ENCODE measurements at places on chromosomes 3 and 15.

DNA sequence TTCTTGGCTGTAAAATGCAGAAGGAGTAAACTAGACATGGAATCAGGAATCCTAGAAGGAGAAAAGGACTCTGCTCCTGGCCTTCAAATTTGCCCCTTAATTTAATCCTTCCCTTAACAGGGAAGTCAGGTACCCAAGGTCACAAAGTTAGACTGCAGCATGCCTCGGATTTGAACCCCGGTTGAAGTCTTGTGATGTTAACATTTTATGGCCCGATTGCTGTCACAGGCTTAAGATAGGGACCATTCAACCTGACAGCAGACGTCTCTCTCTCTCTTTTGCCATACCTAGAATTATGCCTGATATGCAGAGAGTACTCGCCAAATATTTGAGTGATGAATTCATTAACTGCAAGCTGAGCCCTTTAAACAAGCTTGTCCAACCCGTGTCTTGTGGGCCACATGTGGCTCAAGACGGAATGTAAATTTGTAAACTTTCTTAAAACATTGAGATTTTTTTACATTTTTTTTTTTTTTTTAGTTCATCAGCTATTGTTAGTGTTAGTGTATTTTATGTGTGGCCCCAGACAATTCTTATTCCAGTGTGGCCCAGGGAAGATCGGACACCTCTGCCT lies 217.2 kb downstream of the THSD4 start:
- DNase-seq = no peak

DNA sequence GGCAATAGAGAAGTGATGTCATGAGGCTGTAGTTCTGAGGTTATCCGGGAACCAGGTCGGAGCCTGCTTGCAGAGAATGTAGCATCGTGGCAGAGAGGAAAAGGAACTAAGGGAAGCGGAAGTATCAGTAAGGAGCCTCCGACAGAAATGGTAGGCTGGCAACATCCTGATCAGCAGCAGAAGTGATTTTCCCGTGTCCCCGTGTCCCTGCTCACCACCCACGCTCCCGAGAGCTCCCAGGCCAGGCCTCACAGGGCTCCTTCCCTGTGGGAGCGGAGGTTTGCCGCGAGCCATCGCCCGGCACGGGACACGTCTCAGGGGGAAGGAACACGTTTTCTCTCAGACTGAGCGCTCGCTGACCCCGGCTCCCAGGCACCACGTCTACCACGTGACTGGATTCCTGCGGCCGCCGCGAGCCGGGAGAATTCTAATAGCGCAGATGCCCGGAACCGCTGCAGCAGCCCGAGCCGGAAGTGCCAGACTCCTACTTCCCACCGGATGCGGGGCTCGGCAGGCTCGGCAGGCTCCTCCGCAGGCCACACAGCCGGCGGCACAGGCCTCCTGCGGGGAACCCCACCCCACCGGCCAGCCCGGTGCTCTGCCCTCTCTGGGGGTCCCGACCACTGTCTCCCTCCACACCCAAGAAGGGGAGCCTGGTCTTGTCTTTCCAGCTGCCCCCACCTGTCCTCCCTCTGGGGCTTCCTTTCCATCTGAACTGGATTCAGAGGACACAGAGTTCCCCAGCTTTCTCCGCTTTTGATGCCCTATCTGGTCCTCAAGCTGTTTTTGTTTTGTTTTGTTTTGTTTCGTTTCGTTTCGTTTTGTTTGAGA lies 99.3 kb downstream of the BDH1 start:
- peak; percentile 92 for DNase-seq

- DNase-seq = peak; percentile 47
Measured at GRCh38 chr3:73621388-73621787, 3.4 kb downstream of the PDZRN3 start.

DNA sequence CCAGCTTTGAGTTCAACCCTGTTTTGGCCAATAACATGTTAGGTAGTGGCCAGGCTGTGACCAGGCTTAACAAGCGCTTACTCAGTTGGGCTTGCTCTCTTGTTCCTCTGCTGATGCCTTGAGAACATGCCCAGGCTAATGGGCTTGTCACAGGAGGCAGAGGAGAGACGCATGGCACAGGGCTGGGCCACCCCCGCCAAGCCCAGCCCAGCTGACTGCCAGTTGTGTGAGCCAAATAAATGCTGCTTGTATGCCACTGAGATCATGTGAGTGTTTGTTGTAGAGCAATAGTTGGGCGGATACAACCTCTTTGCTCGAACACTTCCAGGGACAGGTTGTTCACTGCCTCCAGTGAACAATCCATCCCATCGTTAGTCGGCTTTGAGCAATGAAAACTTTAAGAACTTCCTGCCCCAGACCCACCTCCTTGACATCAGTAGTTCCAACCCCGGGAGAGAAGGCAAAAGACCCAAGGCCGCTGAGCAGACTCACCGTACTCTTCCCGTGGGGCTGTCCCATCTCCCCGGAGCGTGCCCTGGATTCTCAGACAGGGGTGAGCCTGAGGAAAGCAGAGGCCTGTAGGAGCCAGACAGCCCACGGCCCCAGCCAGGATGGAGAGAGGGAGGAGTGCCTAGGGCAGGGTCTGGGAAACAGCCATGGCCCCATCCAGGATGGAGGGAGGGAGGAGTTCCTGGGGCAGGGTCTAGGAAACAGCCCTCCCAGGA lies 4.1 kb downstream of the PLA2G4F start:
- DNase-seq = no peak

DNA sequence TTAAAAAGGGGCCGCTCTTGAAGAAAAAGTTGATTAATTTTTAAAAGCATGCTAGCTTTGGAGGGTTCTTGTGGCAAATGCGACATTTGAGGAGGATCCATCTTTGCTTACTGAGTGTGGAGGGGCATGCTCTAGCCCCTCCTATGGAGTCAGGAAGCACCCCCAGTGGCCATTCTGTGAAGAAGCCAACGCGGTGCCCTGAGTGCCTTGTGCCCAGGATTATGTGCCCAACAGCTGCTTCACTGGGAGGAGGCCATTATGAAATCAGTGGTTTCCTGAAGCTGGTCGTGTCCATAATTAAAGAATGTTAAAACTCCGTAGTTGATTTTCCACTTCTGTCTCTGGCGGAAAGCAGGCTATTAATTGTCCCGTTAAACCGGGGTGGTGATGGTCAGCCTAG lies 69.1 kb upstream of the TNFAIP8L3 start:
- DNase-seq = no peak

DNA sequence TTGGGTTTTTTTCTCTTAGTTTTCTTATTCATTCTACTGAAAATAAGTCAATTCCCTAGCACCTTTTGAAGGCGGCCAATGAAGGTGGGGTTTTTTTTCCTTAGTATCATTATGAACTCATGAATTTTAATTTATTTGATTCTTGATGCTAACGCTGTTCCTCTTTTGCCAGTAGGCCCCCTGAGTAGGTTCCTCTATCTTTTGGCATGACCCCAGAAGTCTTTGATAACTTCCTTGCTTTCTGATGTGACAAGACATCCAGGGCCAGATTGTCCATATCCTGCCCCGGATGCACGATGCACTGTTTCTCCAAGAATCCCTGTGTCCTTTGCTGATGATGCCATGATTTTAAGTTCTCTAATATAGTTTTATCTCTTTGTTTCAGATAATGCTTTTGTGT lies 20.6 kb downstream of the LRRK1 start:
- DNase-seq = no peak

- DNase-seq = no peak
Measured at GRCh38 chr15:72968531-72968922, 83.7 kb upstream of the NEO1 start.

DNA sequence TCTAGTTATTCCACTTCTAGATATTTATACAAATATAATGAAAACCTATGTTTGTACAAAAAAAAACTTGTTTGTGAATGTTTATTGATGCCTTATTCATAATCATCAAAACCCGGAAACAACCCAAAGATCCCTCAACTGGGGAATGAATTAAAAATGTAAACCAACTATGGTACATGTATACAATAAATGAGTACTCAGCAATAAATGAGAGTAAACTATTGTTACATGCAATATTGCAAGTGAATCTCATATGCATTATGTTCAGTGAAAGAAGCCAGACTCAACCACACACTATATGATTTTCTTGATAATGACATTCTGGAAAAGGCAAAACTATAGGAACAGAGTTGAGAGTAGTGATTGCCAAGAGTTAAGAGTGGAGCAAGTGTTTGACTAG lies 12.3 kb downstream of the ZNF860 start:
- no peak for DNase-seq

DNA sequence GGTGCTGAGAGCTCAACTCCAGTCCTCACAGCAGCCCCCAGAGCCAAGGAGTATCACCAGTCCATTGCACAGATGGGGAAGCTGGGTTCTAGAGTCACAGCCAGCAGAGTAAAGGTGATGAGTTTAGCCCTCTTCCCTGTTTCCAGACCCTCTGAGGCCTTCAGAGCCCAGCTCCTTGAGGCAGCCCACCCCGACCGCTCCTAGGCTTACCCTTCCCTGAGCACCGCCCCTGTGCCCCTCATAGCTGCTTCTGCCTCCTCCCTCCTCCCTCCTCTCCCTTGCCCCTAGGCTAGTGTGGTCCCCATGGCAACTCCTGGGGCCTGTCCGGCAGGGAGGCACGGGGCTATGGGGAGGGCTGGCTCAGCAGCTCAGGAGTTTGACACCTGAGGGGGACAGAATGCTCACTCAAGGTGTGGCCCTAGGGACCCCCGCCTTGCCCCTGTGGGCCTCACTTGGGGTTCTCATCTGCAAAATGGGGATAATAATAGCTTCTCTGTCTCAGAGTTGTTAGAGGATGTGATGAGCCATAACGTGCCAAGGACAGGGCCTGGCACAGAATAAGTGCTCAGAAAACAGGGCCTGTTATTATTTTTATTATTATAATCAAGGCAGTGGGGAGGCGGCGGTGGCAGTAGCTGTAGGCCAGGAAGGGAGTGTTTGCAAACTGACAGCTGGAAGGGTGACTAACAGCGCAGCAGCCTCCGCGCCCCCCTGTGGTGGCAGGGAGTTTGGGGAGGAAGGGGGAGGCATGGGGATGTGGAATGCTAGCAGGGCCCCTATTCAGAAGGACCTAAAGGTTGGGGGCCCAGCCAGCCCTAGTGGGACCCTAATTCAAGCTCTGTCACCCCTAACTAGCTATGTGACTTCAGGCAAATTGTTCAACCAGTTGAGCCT lies 11.5 kb downstream of the CSK start:
- DNase-seq = no peak

DNA sequence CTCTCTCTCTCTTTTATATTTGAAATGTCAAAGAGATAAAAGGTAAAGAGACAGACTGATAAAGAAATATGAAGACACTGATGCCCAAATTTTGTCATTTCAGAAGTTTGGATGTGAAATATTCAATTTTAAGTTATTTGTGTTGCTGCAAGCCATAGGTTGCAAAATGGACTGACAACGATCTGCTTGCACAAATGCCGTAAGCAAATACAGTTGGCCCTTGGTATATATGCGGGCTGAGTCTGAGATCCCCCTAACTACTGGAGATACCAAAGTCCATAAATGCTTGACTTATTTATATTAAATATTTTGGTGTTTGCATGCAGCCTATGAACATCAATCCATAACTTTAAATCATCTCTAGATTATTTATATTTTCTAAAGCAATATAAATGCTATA lies 1459.1 kb upstream of the ALCAM start:
- no peak for DNase-seq

DNA sequence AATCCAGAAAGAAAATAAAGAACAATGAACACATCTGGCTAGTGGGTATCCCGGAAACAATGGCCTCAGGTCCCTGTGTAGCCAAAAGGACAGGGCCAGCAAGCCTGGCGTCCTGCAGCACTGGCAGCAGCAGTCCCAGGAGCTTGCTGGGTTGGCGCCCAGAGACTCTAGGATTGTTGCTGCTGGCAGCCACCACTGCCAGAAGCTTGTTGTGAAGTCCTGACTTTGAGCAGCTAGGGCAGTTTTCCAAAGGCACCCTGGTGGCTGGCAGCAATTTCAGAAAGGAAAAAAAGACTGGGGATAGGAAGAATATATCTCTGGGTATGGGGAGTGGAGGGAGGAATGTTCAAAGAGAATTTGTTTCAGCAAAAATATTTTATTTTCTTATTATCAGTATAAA lies 11.3 kb downstream of the SHQ1 start:
- no peak for DNase-seq

GRCh38 chr3:104452697-104453096 lies 914.0 kb upstream of the ALCAM start:
- no peak for DNase-seq

DNA sequence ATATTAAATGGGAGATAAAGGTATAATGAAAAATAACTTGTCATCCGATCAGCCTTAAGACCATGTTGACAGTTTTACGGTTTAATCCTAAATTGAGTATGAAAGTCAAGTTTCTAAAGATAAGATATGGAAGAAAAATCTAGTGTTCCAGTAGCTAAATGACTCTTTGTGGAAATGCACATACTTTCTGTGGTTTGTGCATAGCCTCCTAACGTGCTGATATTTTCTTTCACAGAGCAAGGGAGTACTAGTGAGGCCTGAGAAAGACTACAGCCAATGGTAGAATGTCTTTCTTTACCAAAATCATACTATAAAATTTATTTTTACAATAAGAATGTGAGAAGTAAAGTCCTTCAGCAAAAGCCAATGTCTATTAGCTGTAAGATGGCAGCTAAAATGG lies 430.6 kb upstream of the RGMA start:
- no peak for DNase-seq

DNA sequence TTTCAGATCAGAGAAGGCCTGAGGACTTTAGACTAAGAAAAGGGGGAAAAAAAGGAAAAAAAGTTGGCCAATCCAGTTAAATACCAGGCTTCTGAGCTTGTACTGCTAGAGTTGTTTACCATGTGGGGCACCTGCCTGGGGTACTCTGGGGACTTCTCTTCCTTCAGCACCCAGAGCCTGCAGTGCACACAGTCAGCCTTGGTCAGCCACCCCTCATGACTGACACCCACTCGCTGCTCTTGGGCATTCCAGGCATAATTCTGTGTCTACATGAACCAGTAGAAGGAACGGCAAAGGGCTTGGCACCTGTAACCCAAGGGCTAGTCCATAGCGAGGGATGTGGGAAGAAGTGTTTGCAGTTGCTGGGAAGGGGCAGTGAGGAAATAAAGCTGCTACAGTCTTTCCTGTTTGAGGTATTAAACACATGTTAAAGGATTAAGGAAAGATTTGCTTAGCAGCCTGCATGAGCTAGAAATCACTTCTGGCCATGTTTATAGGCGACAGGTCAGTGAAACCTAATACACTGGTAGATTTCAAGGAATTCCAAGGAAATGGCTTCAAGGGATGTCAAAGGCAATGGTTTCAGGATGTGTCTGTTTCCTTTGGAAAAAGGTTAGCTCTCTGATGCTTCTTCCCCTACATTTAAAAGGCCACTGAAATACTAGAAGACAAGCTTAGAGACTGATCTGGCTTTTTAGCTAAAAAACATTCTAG lies 232.5 kb downstream of the CHST2 start:
- DNase-seq = no peak

- DNase-seq = no peak
Measured at GRCh38 chr3:141391991-141392316, 23.6 kb downstream of the ZBTB38 start.

DNA sequence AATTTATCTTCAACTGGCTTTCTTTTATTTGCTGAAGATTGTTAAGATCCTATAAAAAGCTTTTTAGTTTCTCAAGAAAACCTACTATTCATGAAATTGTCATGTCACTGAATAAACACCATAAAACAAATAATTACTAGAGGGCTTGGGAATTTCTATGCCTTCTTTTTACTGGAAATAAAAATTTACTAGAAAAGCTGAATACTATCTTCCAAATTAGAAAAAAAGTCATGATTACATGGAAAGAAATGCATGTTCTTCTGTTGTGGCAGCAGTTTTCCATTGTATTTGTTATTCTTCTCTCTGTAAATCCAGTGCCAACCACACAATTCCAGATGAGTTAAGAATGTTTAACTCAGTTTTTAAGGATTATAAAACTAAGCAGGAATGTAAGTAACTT lies 153.8 kb downstream of the RAP2B start:
- no peak for DNase-seq
